ENCODE measurements at places on chromosomes 4 and X.

DNA sequence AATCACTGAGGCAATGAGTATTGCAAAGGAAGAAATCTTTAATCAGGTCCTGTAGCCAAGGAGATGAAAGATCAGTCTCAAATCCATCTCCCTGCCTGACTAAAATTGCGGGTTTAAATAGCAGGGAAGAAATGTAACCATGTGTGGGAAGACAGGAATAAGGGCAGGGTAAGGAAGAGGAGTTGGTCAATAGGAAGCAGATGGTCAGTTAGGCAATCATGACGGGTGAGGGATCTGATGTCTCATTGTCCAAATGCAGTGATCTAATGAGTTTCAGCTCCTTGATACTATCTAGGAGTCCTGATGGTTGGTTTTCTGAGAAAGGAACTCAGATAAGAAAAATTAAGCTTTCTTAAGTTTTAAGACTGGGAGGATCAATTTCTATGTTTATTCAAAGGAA is 200.8 kb downstream of the SPATA18 start:
- DNase-seq, result no peak

DNA sequence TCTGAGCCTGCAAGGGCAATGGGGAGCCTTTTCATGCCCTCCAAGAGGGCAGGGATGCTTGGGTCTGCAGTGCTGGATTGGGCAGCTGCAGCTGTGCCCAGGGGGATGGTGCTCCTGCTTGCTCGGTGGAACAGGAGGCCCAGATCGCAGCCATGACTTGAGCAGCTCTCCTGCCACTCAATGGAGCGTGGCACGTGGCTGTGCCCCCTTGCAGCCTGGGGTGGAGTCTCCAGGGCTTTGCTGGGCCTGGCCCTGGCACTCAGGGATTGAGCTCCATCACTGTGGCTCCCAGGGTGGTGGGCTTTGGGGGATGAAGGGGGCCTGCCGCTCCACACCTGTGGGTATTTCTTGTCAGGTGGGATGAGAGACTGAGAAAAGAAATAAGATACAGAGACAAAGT is 53.4 kb upstream of the IBSP start:
- no peak for DNase-seq

DNA sequence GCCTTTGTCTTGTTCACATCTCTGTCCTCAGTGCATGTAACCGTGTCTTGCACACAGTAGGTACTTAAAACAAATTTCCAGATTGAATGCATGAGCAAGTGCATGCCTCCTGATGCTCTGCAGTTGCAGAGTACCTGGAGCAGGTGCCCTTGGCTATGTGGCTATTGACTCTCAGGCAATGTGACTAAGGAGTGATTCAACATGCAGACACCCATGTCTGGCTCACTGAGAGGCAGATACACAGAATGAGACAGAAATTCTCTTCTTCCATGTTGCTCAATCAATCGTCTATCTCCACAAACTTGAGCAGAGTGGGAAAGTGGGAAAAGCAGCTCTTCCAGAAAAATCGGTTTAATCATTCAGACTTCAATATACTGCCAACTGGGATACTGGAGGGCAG is 111.0 kb downstream of the CHRDL1 start:
- no peak for DNase-seq

DNA sequence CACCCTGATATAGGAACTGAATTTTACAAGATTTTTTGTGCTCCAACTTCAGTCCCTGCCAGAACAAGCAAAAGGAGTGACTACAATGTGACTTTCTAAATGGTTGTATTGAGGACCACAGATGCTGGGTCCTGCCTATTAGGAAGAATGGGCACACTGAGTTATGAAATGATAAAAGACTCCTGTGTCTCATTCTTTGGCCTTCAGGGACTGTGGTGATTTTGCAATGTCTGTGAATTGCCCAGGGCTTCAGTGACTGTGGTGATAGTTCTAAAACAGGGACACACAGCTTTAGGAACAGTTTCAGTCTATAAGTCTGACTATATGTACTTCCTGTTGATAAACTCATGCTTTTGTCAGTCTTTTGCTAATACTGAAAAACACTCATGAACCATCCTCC is 210.2 kb downstream of the DMD start:
- DNase-seq, result no peak
